Pulmonary artery endothelial cell (primary cell): ENCODE measurements at places on chromosomes 2 and 18. TPM values are rescaled to one million over a fixed set of nuclear protein-coding genes. Genes with fewer than 3 reads are reported as not detected.

Gene AQP12B
- not detected in 2 replicates for total RNA-seq

Gene CENPO
- total RNA-seq = 18.7 and 32.6 TPM in 2 replicates

Gene LAMA1
- under 0.01 and 0.07 TPM in 2 replicates for total RNA-seq

Gene ASAP2
- total RNA-seq = 44.0 and 49.9 TPM in 2 replicates

Gene SLC4A3
- total RNA-seq = 0.07 and 0.13 TPM in 2 replicates

Gene TMEM37
- 0.73 and 2.3 TPM in 2 replicates for total RNA-seq

Gene CTAGE1
- total RNA-seq = not detected in 2 replicates

Gene PIK3C3
- total RNA-seq = 33.8 and 43.0 TPM in 2 replicates

Gene DYNAP
- total RNA-seq = not detected in 2 replicates

Gene CHRND
- not detected in 2 replicates for total RNA-seq

Gene DNAH7
- 0.11 and 0.20 TPM in 2 replicates for total RNA-seq

Gene MC4R
- total RNA-seq = not detected in 2 replicates

Gene BARD1
- 21.2 and 61.8 TPM in 2 replicates for total RNA-seq

Gene CYTIP
- total RNA-seq = 0.07 TPM in 1 of 2 replicates, not detected in the other

Gene RAB1A
- total RNA-seq = 114 and 122 TPM in 2 replicates

Gene TUBB8B
- total RNA-seq = not detected in 2 replicates

Gene SP140
- total RNA-seq = not detected in 2 replicates

Gene ELOA2
- total RNA-seq = not detected in 2 replicates

Gene LAPTM4A
- total RNA-seq = 121 and 125 TPM in 2 replicates

Gene ZNF516
- 9.3 and 10.0 TPM in 2 replicates for total RNA-seq

Gene PRSS56
- total RNA-seq = not detected in 2 replicates

Gene DSG1
- not detected in 2 replicates for total RNA-seq

Gene ALK
- not detected in 2 replicates for total RNA-seq

Gene RNMT
- total RNA-seq = 14.3 and 15.5 TPM in 2 replicates

Gene ERCC3
- 35.1 and 52.4 TPM in 2 replicates for total RNA-seq

Gene RRM2
- total RNA-seq = 58.2 and 88.6 TPM in 2 replicates

Gene RAMP1
- not detected in 2 replicates for total RNA-seq

Gene ARHGAP15
- not detected in 2 replicates for total RNA-seq

Gene REG1B
- total RNA-seq = not detected in 2 replicates

Gene CCDC74A
- total RNA-seq = 3.4 and 3.8 TPM in 2 replicates

Gene RPRM
- total RNA-seq = not detected in 2 replicates

Gene TMSB10
- total RNA-seq = 6,195 and 8,135 TPM in 2 replicates

Gene KANSL1L
- total RNA-seq = 8.1 and 14.6 TPM in 2 replicates

Gene KIF5C
- total RNA-seq = under 0.01 and 0.18 TPM in 2 replicates

Gene DSG4
- total RNA-seq = not detected in 2 replicates

Gene GALNT3
- 0.11 and 0.13 TPM in 2 replicates for total RNA-seq

Gene ZNF804A
- total RNA-seq = not detected in 2 replicates

Gene TTN
- 0.95 and 2.7 TPM in 2 replicates for total RNA-seq

Gene CFLAR
- 228 and 323 TPM in 2 replicates for total RNA-seq

Gene INSIG2
- 23.9 and 31.2 TPM in 2 replicates for total RNA-seq

Gene ARHGEF4
- total RNA-seq = 0.14 TPM in 1 of 2 replicates, not detected in the other

Gene LOXHD1
- not detected in 2 replicates for total RNA-seq

Gene CFC1
- not detected in 2 replicates for total RNA-seq

Gene SH3RF3
- total RNA-seq = 6.3 and 7.4 TPM in 2 replicates

Gene KCNJ3
- not detected in 2 replicates for total RNA-seq

Gene CNDP1
- not detected in 2 replicates for total RNA-seq

Gene FAM237A
- total RNA-seq = not detected in 2 replicates

Gene TANC1
- 55.0 and 78.7 TPM in 2 replicates for total RNA-seq

Gene KCNK3
- total RNA-seq = not detected in 2 replicates
